ENCODE measurements at places on chromosomes 1 and 21.

GRCh38 chr1:233873666-233874065 lies 30.8 kb upstream of the SLC35F3 start:
- no peak for DNase-seq

GRCh38 chr1:4652631-4653327 lies 1.6 kb upstream of the AJAP1 start:
- peak; percentile 62 for DNase-seq

GRCh38 chr1:56550138-56550858 lies 29.1 kb downstream of the PLPP3 start:
- no peak for DNase-seq

GRCh38 chr1:244037252-244037651 lies 13.8 kb upstream of the ZBTB18 start:
- DNase-seq = no peak

GRCh38 chr1:83746234-83746633 lies 252.7 kb downstream of the TTLL7 start:
- no peak for DNase-seq

DNA sequence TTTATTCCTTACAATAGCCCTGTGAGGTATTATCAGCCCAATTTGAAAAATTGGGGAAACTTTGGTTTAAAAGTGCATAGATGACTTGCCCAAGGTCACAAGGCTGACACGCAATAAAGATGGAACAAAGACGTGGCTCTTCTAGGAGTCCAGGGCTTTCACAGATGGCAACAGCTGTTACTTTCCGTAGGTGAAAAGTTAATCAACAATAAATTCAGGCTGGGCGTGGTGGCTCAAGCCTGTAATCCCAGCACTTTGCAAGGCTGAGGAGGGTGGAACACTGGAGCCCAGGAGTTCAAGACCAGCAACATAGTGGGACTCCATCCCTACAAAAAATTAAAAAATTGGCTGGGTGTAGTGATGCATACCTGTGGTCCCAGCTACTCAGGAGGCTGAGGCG lies 87.8 kb upstream of the ATF3 start:
- no peak for DNase-seq

GRCh38 chr1:234730770-234731568 lies 121.0 kb upstream of the IRF2BP2 start:
- peak; percentile 42 for DNase-seq

DNA sequence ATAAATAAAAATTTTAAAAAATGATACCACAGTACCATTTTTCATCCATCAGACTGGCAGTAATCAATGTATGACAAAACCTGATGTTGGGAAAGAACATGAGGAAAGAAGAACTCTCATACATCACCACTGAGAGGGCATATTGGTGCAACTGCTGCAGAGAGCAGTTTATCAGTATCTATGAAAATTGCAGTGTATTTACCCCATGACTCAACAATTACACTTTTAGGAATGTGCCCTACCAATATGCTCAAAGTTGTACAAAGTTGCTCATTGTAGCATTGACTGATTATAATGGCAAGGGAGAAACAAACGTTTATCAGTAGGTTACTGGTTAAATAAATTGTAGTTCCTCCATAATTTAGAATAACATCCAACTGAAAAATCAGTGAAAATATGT lies 36.7 kb downstream of the CATSPERE start:
- no peak for DNase-seq

GRCh38 chr1:46288485-46289133 lies 14.8 kb downstream of the LRRC41 start:
- DNase-seq = no peak

DNA sequence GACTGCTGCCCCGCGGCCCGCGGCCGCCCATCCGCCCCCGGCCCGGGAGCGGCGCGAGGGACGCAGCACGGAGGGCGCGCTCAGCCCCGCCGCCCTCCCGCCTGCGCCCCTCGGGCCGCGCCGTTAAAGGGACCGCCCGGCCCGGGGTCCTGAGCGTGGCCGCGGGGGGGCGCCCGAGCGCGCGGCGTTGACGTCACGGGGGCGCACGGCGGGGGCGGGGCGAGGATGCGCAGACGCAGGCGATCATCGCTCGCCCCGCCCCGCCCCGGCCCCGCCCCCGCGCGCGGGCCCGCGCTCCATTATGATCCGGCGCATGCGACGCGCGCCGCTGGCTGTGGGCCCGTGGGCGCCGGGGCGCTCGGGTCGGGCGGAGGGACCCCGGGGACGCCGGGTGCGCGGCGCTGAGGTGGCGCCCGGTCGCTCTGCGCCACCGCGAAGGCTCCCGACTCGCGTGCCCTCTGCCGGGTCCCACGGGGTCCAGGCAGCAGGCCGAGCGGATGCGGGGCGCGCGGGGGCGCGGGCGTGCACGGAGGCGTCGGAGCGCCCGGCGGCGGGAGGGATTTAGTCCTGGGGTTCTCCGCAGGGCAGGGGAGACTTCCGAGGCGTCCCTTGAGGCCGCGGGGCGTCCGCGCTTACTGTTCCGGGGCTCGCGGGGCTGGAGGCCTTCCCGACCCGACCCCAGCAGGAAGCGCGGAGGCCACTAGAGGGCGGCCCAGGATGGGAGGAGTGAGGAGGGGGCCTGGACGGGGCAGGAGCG lies at the start of gene DVL1:
Gene DVL1 (minus strand): TSS at position 163 of the 757 bp plus-strand sequence. CDS start 353 bp downstream, outside the sequence.
- peak; percentile 74 for DNase-seq

DNA sequence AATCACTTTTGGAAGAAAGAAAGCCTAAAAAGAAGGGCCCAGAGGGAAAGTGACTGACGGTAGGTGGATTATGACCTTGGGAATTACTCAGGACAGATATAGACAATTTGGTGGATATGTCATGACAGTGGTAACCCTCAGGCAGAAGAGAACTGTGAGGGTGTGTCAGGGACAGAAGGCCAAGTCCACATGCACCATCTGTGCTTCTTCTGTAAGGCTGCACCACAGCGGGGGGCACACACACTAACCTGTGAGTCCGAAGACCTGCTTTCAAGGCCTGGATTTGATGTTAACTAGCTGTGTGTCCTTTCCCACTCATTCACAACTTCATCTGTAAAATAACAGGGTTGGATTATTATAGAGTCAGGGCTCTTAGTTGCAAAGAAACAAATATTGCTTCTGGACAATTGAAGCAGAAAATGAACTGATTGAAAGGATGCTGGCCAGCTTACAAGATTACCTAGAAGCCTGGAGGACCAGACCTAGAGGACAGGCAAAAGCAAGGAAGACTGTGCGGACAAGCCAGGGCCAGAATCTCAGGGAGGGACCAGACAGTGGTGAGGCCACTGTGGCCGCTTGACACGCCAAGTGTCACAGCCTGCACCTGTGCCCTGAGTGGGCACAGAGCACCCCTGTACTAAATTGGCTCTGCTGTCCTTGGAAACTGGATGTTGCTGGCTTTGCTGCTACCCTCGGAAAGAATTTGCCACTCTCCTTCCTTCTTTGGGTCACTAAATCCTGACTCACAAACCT lies 34.7 kb upstream of the USP24 start:
- no peak for DNase-seq

GRCh38 chr1:18907917-18908845 lies 5.8 kb upstream of the ALDH4A1 start:
- no peak for DNase-seq

- DNase-seq = no peak
Observed at GRCh38 chr1:168195199-168196135, 16.7 kb downstream of the TIPRL start.

- peak; percentile 50 for DNase-seq
Observed at GRCh38 chr1:9651565-9652378, at the start of gene PIK3CD. PIK3CD (plus strand) TSS chr1:9651731; CDS start chr1:9710456, 58,725 bp downstream.

GRCh38 chr1:153485863-153486262 lies 25.4 kb upstream of the S100A7 start:
- DNase-seq = no peak

Data from activated CD8-positive, alpha-beta memory T cell treated with anti-CD3 and anti-CD28 coated beads, Interleukin-2, amount 50 U/mL, for 4 hours (primary cell).